ENCODE measurements at places on chromosomes 3 and 15.

GRCh38 chr3:37770938-37771918, 90.5 kb upstream of the CTDSPL start:
- DNase-seq: no peak

DNA sequence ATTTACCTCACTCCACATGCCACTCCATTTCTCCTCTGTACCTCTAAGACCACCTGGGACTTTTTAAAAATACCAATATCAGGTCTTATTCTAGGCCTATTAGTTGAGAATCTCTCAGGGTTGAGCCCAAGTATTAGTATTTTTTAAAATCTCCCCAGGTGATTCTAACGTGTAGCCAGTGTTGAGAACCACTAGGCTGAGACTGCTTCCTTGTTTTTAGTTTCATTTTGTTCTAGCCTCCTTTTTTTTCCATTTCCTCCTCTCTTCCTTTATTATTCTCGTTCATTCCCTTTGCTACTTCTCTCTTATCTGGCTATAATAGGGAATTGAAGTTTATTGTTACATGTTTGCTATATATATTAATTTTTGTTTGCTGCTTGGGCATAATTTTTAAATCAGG, 217.8 kb upstream of the CD96 start:
- no peak for DNase-seq

DNA sequence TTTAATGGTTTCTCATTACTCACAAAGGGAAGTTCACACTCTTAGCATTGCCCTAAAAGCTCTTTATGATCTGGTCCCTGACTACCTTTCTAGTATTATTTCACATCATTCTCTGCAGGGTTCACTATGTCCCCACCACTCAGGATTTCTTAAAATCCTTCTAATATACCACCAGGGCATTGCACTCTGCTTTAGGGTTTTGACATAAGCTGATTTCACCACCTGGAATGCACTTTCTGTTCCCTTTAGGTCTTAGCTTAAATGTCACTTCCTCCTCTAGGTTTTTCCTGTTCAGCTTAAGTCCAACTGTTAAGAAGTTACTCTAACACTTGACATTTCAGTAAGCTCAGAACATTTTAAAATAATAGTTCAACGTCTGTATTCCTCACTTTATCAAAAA, 81.7 kb downstream of the HCN4 start:
- DNase-seq: no peak

DNA sequence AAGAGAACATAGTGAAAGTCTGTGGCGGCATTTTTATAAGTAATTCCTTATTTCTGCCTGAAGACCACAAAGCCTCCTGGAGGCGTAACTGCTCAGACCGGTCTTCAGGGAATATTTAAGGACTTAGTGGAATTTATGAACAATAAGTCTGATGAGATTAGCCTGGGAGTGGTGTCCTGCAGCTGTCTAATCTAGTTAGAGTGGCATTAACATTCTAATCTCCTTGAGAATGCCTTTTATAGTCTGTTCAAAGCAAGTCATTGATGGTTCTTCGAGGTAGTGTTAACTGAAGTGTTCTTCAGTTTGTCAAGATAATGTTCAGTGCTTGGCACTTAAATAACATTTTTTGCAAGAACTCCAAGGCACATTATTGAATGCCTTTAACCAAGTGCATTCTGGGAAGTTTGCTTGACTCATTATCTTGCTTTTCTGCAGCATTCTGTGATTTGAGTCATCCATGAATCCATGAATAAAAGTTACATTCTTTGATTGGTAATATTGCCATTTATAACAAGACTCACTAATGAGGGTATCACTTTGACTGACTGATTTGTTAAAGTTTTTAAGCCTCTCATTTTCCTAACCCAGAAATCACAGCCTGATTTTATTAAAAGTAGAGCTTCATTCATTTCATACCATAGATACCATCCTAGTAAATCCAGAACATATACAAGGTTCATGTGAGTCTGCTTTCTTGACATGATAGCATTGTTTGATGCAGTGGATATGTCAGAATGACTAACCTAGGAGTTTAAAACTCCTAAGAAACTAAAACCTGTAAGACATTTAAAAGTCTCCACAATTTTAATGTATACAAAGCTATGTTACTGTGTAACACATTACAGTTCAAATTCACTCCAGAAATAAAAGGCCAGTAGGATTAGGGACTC, 12.5 kb downstream of the RBM5 start:
- DNase-seq: no peak

- DNase-seq: no peak
Observed at GRCh38 chr3:136075218-136075808, 109.8 kb downstream of the PPP2R3A start.

DNA sequence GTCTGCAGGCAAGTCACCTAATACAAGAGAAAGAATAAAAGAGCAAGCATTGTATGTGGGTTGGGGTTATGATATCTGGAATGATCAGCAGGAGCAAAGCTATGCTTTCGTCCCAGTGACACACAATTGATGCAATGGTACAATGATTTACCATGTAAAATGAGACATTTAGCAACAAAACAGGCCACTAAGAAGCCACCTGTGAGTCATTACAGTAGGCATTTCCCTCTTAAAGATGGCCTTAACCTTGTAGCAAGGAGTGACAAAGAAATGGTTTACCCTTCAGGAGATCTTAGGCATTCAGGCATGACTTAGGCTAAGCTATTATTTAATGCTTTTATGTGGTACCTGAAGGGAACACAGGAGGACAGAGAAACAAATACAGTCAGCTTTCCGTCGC, 373.3 kb upstream of the RBMS3 start:
- no peak for DNase-seq

DNA sequence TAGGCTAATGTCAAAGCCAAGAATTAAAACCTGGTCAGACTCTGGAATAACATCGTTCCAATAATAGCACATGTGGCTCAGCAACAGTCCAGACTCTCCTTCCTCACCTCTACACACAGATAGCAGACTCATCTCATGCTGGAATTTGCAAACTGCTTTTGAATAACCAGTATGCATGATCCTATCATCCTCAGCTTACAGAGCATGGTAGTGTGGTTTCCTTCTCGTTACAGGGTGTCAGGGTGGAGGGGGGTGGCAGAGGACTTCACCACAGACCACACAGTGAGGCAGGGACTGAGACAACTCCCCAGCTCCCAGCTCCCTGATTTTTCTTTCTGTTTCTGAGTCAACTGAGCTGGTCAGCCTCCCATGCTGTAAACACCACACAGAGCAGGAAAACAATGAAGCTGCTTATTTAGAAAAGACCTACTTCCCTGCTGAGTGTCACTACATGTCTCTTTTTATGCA, 101.6 kb downstream of the RPL22L1 start:
- no peak for DNase-seq

- DNase-seq: peak; percentile 46
Observed at GRCh38 chr3:189967254-189967865, 153.3 kb downstream of the P3H2 start.

- no peak for DNase-seq
Observed at GRCh38 chr3:140595295-140595694, 82.6 kb upstream of the TRIM42 start.

- no peak for DNase-seq
Observed at GRCh38 chr15:28937271-28937670, 51.5 kb downstream of the APBA2 start.

DNA sequence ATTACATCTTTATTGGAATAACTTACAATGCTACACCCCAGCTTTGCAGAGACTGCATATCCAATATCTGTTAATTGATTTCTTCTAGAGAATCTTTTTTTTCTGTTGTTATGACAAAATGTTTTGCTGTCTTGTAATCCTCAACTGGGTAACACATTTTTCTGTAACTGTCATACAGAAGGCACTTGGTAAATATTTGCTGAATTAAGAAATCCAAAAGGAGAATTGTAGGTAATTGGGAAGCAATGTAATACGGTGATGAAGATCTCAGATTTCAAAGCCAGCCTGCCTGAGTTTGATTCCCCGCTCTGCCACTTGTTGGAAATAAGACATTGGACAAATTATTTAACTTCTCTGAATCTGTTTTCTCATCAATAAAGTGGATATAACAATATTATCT, 169.1 kb downstream of the WDR72 start:
- no peak for DNase-seq

DNA sequence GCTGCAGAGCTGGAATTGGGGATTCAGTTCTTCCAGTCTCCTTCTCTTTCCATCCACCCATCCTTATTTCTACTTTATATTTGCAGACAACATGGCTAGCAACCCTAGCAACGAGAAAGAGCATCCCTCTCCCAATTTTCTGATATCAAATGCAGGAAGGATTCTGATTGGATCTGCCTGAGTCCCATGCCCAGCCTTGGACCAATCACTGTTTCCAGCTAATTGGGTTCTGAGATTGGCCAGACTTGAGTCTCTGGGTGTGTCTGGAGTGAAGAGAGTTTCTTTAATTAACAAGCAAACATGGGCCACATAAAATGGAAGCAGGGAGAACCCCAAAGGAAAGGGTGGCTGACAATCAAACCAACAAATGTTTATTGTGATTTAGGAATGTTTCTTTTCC, 60.6 kb downstream of the TMEM39A start:
- DNase-seq: no peak

- DNase-seq: no peak
Observed at GRCh38 chr3:113556946-113557335, 24.6 kb downstream of the SIDT1 start.

DNA sequence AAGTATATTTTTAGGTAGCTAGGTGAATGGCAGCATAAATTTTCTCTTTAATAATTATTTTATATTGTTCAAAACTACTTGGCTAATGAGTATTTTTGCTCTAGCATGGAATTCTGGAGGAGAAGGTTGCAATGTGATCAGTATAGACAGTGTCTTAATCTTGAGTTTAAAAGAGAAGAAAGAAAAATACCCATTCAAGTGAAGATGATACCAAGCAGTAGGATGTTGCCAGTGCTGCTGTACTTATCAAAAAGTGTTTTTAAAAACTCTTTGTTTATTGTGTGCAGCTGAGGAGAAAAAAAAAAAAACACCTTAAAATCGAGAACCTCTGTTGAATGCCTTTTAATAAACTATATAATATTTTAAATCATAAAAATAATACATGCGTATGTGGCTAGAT, 47.9 kb downstream of the STT3B start:
- DNase-seq: no peak

DNA sequence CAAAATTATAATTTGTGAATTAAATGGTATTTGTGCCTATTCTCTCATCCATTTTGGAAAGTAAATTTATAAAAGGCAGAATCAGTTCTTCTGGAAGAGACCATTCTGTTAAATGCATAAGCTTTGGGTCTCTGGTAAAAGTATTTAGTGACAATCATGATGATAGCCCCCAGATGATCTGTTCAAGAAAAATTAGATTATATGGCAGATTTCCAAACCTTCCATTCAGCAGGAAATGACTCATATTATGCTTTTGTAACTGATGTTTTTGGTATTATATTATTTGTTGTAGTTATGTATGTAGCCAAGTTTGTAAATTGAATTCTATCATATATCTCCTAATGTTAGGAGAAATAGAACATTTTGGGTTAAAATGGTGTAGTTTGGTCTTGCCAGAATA, 340.8 kb upstream of the DPH6 start:
- no peak for DNase-seq

DNA sequence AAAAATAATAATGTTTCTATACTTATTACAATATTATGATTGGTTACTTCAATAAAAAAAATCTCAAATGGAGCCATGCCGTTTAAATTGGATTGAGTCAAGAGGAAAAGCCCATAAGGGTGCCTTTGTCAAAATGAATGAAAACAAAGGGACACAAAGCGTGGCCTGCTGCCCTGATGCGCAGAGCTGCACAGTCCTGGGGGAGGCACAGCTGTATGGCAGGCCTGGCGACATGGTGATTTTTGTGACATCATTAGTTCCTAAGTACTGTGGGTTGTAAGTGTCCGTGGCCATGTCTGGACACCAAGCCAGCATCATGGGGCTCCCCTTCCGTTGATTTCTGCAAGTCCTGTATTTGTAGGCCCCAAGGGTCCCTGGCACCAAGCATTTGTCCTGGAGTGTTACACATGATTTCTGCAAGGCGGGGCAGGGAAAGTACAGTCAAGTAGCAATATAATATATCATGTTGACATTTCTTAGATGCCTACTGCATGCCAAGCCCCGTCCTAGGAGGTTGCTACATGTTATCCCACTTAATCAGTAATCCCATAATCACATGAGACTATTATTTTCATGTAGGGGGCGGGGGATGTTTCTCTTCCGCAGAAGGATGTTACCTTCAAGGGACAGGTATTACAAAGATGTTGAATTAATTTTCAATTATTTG, 59.7 kb downstream of the GHSR start:
- no peak for DNase-seq

GRCh38 chr3:8233938-8234337, 267.7 kb upstream of the LMCD1 start:
- DNase-seq: no peak

DNA sequence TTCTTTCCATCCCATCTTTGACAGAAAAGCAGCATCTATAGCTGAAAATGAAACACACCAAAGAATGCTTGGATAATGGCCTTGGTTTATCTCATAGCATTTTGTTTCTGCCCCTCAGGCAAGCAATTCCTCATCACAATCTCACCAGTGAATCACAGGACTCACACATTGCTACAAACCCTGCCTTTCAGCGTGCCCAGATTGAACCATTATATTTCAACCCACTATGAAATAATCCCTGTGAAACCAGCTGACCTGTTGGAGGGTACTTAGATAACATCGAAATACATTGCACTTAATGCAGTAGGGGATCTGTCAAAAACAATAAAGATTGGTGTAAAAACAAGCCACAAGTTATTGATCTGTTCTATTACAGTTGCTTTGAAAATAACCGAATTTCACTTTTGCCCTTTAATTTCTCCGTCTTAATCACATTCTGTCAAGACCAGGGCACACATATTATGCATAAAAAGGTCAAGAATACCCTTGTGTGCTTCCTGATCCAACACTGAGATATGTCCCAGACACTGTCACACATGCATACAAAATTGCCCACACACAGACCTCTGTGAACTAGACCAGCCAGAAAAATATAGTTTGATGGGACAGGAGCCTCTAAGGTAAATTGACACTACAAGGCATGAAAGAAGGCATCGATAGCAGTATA, 839.8 kb downstream of the NTRK3 start:
- DNase-seq: no peak

DNA sequence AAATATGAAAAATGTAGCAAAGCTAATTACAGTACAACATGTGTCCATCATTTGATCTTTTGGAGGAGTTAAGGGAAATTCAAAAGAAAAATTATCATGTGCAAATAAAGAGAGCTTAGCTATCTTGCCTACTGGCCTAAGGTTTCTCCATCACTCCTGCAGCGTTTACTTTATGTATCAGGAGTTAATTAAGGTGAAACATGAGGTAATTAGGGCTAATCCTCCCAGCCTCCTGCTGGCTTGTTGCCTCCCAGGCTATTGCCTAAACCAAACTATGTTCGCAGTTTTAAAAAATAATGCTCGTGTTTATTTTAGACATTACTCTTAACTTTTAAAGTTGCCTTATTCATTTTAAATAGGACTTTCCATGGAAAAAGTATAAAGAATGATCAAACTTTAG, 367.5 kb downstream of the ROBO2 start:
- no peak for DNase-seq

DNA sequence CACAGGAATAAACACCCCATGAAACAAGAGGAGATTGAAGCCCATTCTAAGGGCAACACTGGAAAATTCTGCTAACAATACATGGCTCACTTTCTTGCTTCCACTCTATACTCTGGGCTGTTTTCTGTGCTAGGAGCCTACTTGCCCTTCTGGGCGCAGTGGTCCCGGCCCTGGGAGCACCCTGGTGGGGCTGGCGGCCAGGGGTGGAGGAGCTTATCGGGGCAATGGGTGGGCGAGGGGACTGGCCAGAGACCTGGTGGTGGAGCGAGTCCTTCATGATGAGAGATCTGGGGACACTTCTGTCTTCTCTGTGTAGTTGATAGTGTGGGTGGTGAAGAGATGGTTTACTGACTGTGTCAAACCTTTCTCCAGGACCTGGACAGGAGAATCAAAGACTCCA, 1128.5 kb downstream of the TBL1XR1 start:
- no peak for DNase-seq

Data from activated naive CD4-positive, alpha-beta T cell treated with anti-CD3 and anti-CD28 coated beads, Interleukin-2, amount 50 U/mL, for 72 hours (primary cell).